ENCODE measurements at places on chromosomes 16 and 17.

DNA sequence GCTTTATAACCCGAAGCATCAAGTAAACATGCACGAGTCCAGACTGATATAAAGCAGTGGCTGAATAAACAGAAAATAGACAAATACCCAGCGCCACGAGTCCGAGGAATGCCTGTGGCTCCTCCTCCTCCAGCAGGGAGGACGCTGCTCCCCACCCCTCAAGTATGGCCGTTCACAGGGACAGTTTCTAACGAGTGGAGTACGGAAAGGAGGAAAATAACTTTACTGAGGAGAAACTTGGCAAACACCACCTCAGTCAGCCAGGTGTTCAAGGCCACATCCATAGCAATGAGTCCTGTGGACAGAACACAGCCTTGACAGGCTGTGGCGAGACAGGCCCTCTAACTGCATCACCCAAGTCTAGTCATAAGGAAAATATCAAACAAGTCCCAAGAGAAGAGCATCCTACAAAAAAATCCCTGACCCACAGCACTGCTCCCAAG, 9.2 kb downstream of the ZDHHC7 start:
- DNase-seq: no peak

DNA sequence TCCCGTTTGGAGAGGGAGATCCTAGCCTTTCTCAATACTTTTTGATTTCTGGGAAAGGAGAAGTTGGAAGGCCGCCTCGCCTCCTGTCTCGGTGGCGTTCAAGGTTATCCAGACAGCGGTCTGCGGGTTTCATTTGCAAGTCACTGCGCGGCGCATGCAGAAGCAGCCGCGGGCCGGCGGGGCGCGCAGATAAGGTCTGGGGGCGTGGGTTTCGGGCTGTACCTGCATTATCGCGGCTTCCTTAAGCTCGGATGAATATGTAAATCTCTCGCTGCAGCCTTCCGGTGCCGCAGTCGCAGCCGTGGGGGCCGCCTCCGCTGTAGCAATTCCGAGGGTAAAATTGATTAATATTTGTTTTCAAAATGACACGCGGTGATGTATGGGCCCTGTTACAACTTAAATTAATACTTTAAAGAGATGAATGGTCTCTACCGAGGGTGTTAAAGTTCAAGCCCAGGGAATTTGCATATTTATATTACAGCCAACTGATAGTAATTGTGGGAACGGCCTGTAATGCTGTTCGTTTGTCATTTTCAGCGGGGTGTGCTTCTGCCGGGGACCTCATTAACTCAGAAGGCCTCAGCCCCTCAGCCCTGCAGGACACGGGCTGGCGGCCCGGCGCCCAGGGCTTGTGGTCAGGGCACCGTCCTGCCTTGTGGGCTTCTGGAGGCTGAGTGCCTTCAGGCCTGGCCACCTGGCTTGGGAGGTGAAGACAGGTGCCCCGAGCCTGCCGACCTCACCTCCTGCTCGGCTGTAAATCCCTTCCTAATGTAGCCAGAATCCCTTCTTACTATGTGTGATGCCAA, 99.4 kb downstream of the CYLD start:
- peak; percentile 61 for DNase-seq

GRCh38 chr17:67218385-67218950, 26.5 kb downstream of the HELZ start:
- DNase-seq: no peak

DNA sequence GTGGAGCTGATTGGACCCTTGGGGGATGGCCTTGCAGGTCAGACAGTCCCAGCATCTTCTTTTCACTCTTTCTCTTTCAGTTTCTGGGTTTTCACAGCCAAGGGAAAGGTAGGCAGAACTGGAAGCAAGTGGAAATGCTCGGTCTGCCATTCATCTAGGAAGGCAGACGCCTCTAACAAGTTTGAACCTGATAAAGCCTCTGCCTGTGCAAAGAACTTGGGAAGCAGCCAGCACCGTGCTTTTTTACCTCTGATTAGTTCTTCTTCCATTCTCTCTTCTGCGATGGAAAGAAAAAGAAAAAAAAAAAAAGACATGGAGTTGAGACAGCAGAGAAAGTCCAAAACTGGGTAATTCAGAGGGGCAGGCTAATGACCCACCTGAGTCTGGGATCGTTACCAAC, 997.8 kb upstream of the EEF2KMT start:
- DNase-seq: no peak

- no peak for DNase-seq
These were observed 12.7 kb downstream of the FCSK start for GRCh38 chr16:70467113-70467512.

- no peak for DNase-seq
These were observed 6.7 kb upstream of the CMIP start for GRCh38 chr16:81437865-81438264.

DNA sequence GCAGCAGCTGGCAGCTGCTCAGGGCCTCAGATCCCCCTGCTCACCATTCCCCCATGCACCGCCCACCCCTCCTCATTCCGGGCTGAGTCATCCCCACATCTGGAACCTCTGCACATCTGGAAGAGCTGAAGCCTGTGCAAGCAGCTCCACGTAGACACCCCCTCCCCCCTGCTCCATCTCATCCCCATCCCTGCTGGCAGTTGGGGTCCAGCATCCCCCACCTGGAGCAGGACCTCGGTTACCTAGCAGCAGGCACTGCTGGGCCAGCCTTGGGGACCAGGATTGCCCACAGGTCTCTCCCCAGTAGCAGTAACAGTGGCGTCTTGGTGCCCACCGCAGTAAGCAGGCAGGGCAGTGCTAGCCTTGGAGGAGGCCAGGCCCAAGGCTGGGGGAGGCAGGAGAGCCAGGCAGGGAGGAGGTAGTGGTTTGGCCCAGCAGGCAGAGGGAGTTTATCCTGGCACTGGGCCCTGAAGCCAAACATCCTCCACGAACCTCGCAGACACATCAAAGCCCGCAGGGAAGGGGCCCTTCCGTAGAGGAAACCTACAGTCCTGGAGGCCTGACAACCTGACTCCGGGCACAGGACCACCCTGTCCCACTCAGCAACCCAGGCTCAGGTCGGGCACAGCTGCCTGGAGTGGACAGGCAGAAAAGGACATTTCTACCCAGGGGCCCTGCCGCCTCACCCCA, 7.7 kb upstream of the TMEM92 start:
- no peak for DNase-seq

- no peak for DNase-seq
These were observed 56.4 kb downstream of the WWOX start for GRCh38 chr16:78155791-78156345.

GRCh38 chr17:17119533-17119932, 77.3 kb downstream of the MPRIP start:
- peak; percentile 84 for DNase-seq

- DNase-seq: no peak
These were observed 86.8 kb downstream of the CDYL2 start for GRCh38 chr16:80717611-80718010.

DNA sequence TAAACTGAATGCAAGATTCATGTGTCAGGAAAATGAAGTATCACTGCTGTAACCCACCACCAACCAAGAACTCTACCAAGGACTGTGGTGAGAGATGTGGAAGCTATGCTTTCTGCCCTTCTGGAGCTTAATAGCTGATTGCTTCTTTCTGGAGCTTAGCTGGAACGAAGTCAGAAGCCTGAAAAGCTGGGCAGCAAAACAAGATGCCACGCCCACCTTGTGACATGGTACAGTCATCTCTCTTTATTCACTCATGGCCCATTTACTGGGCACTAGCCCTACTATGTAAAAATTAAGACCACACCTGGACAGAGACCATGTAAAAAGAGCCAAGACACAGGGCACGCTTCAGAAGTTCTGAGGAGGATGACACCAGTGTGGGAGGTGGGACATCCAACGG, 48.1 kb downstream of the TEX2 start:
- no peak for DNase-seq

- no peak for DNase-seq
These were observed 14.3 kb downstream of the NME2 start for GRCh38 chr17:51180486-51180885.

GRCh38 chr16:51773071-51773890, 622.2 kb upstream of the SALL1 start:
- no peak for DNase-seq

- DNase-seq: no peak
These were observed 19.5 kb downstream of the TEKT5 start for GRCh38 chr16:10675216-10675615.

DNA sequence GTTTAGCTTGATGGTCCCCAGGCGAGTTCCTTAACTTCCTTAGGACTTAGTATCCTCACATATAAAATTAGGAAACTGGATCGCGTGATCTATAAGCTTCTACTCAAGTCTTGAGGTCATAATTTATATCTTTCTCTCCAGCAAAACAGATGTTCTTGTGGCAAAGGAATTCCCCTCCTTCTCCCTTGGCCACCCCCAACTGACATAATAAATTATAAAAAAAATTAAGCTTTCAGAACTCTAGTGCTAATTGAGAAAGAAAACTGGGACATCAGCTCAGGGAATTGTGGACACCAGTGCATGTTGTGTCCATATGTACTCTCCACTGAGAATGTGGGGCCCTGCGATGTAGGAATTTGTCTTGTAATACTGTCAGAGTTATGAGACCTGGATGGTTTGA, 13.5 kb downstream of the GNAO1 start:
- no peak for DNase-seq

DNA sequence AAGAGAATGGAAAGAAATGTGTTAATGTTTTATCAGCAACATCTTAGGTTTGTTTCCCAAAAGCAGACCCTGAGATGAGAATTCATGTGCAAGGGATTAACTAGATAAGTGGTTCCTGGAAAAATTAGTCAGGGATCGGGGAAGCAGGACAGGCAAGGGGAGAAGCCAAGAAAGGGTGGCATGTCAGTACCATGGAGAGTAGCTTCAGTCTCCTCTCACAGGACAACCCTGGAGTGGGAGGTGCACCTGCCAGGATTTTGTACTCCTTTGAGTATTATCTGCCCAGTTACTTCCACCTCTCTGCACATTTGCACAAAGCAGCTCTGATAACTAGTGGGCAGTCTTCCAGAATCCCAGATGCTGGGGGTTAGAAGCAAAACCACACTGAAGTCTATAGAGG, 117.0 kb downstream of the RGS9 start:
- DNase-seq: no peak

- no peak for DNase-seq
These were observed 1063.3 kb upstream of the EEF2KMT start for GRCh38 chr16:6160871-6161270.

- no peak for DNase-seq
These were observed 34.7 kb downstream of the MRTFB start for GRCh38 chr16:14105760-14106375.

All from activated CD8-positive, alpha-beta T cell treated with anti-CD3 and anti-CD28 coated beads for 36 hours (primary cell).